ENCODE measurements at places on chromosomes 7 and 10. TPM values are rescaled to one million over a fixed set of nuclear protein-coding genes. Genes with fewer than 3 reads are reported as not detected.
A peak's percentile ranks its signal among the peaks of the same experiment; 100 is the strongest.

DNA sequence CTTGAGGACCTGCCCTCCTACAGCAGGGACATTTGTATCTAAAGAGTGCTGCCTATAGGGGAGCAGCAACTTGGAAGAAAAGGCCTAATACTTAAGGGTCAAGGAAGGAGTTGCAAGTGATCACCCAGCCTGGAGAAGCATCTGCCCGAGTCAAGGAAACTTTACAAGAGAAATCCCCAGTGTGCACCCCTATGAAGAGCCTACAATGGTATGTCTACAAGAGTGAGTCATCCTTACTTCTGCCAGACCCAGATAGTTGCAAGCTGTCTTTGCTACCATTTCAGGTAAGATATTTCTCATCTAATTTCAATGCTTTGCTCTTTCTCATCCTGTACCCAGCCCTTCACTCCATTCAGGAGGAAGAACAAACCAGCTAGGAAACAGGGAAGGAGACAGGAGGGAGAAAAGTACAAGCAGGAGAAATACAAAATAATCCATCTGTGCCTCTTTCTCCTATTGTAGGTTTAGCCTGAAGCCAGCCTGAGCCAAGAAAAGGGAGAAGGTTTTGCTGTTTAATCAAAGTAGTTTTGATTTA is 34.4 kb upstream of the AGR3 start:
- H3K4me1 ChIP-seq: peaks cover 2% of the 10 kb centered on the region
- no peaks in the 10 kb centered on the region for H3K36me3 ChIP-seq
- no peak overlapping the region for H3K27ac ChIP-seq

Gene CALD1
- 223 TPM for total RNA-seq

DNA sequence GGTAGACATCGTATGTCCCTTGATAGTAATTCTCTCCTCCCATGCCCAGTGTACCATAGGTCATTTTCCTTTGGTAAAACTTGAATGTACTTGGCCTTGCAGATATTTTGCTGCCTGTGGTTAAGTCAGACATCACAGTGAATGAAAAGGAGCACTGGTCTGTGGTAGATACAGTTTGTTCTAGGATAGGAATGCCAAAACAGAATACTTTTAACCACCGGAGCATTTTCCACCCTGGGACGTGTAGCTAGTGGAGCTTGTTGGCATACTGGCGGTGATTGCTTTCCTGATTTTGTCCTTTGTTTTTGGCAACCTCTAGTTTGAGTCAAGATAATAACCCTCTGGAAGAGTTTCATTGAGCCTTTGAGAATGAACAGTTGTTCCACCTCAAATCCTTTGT is 92.0 kb upstream of the BMPER start:
- peaks cover 3% of the 10 kb centered on the region for H3K4me1 ChIP-seq
- no peak overlapping the region for H3K4me3 ChIP-seq
- no peak overlapping the region for H3K27ac ChIP-seq

- no peaks in the 10 kb centered on the region for H3K27me3 ChIP-seq
- no peaks in the 10 kb centered on the region for H3K36me3 ChIP-seq
- DNase-seq: no peak
- no peak overlapping the region for H3K27ac ChIP-seq
Measured at GRCh38 chr7:34042406-34042805, 137.1 kb downstream of the BMPER start.

GRCh38 chr10:132001238-132001972 is 19.7 kb upstream of the BNIP3 start:
- peak overlapping the region; percentile 4 for H3K27ac ChIP-seq
- H3K4me1 ChIP-seq: peaks cover 21% of the 10 kb centered on the region
- H3K36me3 ChIP-seq: no peaks in the 10 kb centered on the region
- H3K27me3 ChIP-seq: no peaks in the 10 kb centered on the region
- DNase-seq: peak; percentile 83

Gene FANK1
- total RNA-seq: 10.9 TPM

Gene NCF1
- total RNA-seq: 0.67 TPM

- no peaks in the 10 kb centered on the region for H3K27me3 ChIP-seq
- H3K27ac ChIP-seq: no peak overlapping the region
- no peak overlapping the region for H3K4me3 ChIP-seq
- peaks cover 8% of the 10 kb centered on the region for H3K4me1 ChIP-seq
- DNase-seq: no peak
Measured at GRCh38 chr7:135644154-135644553, 18.2 kb upstream of the STMP1 start.

Gene TFR2
- total RNA-seq: not detected

Gene CASTOR2
- total RNA-seq: 9.9 TPM

Gene HOXA7
- 2.1 TPM for total RNA-seq

GRCh38 chr7:28858895-28859294 is 99.2 kb downstream of the TRIL start:
- peaks cover 2% of the 10 kb centered on the region for H3K27me3 ChIP-seq
- H3K36me3 ChIP-seq: no peaks in the 10 kb centered on the region
- H3K4me3 ChIP-seq: no peak overlapping the region
- no peak for DNase-seq

Gene POMZP3
- 4.8 TPM for total RNA-seq

Gene LRRN3
- 9.3 TPM for total RNA-seq

Gene PGAM2
- 2.2 TPM for total RNA-seq

- H3K4me1 ChIP-seq: peaks cover 43% of the 10 kb centered on the region
- H3K27ac ChIP-seq: peak overlapping the region; percentile 99
- peaks cover 12% of the 10 kb centered on the region for H3K36me3 ChIP-seq
- no peaks in the 10 kb centered on the region for H3K27me3 ChIP-seq
- no peak overlapping the region for H3K4me3 ChIP-seq
Measured at GRCh38 chr10:72276013-72276387, 2.3 kb downstream of the DDIT4 start.

DNA sequence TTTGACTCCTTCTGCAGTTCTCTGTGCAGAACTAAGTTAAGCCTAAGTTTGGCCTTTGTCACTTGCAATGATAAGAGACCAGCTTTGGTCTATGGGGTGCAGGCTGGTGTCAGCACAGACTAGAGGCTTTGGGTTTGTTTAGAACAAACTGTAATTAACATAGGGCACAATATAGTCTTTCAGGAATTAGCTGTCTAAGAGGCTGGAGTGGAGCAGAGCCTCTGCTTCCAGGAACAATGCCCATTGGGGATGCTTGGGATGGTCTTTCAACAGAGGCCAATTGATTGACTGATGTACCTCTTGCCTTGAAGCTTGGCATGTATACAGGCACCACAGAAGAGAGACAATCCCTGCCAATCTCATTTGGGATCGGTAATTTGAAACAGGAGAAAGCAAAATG is 4.7 kb downstream of the SUFU start:
- H3K36me3 ChIP-seq: peaks cover 4% of the 10 kb centered on the region
- no peaks in the 10 kb centered on the region for H3K27me3 ChIP-seq
- DNase-seq: no peak
- H3K4me1 ChIP-seq: peaks cover 20% of the 10 kb centered on the region
- H3K27ac ChIP-seq: no peak overlapping the region

DNA sequence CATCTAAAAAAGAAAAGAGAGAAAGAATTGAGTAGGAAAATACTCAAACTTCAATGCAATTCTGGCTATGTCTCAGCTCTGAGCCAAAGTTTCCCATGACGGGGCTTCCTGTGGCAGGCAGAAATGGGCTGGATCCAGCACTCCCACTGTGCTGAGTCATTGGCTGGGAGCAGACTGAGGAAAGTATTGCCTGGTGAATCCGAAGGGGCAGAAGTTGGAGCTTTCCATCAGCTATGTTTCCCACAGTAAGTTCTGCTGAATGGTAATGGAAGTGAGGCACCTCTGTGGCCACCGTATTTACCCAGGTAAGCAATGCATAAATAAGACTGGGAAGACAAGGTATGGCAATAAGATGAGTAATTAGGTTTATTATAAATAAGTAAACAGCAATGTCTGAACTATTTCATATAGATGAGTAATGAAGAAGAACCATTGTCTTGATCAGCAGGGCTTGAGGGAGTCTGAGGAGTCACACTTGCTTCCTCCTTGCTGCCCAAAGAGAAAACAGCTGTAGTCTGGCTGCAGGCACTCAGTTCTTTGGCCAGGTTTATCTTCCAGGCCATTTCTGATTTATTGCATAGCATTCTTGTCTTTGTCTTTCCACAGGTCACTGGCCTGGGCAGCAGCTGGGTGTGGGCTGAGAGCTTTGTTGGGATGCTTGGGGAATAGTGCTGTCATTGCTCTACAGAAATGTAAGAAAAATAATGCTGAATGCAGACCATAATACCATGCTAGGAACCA is 255.3 kb downstream of the DNAJB9 start:
- H3K27ac ChIP-seq: no peak overlapping the region
- DNase-seq: no peak
- H3K4me3 ChIP-seq: no peak overlapping the region
- no peaks in the 10 kb centered on the region for H3K27me3 ChIP-seq
- no peaks in the 10 kb centered on the region for H3K36me3 ChIP-seq

DNA sequence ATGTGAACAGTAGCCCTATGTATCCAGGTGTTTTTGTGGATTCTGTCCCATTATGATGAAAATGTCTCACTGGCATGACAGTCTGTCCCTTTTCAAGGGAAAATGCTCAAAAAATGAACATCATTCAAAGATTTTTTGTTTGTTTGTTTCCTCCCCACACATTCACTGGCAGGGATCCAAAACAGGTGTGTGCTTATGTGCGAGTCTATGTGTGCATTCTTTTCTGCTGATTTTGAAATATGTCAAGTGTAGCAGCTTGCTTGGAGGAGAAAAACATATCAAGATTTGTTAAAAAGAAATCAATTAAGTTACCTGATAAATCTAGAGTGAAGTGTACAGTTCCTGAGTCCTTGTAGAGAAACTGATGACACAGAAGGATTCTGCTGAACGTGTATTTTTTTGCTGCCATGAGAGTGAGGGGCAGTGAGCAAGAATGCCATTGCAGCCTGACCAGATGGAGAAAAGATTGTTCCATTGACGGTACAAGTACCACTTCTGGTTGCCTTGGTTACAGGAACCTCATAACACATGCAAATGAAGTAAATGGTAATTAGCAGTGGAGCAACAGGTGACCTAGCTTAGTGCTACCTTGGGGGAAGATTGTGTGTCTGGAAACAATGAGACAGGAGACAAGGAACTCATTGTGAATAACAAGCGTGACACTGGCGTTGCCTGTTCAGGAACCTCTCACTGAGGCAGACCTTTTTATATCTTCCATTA is 277.4 kb upstream of the PHYHIPL start:
- no peaks in the 10 kb centered on the region for H3K4me1 ChIP-seq
- no peak overlapping the region for H3K27ac ChIP-seq
- no peaks in the 10 kb centered on the region for H3K27me3 ChIP-seq
- DNase-seq: peak; percentile 22

DNA sequence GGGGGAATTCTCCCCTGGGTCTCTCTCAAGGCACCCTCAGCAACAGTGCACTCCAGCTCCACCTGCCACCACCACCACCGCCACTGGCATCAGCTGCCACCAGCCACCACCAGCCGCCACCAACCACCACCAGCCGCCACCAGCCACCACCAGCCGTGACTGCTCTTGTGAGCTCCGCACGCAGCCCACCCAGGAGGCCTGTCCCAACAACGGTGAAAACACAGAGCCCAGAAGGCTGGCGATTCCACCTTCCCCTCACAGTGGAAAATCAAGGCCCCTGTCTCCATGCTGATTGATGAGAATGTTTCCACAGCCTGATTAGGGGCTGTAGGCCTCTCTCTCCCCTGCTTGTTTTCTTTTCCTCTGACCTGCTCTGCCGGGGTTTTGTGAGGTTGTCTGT is 41.1 kb downstream of the COBL start:
- no peak overlapping the region for H3K4me3 ChIP-seq
- H3K4me1 ChIP-seq: peaks cover 11% of the 10 kb centered on the region
- no peaks in the 10 kb centered on the region for H3K36me3 ChIP-seq
- no peaks in the 10 kb centered on the region for H3K27me3 ChIP-seq
- DNase-seq: no peak
- H3K27ac ChIP-seq: no peak overlapping the region

DNA sequence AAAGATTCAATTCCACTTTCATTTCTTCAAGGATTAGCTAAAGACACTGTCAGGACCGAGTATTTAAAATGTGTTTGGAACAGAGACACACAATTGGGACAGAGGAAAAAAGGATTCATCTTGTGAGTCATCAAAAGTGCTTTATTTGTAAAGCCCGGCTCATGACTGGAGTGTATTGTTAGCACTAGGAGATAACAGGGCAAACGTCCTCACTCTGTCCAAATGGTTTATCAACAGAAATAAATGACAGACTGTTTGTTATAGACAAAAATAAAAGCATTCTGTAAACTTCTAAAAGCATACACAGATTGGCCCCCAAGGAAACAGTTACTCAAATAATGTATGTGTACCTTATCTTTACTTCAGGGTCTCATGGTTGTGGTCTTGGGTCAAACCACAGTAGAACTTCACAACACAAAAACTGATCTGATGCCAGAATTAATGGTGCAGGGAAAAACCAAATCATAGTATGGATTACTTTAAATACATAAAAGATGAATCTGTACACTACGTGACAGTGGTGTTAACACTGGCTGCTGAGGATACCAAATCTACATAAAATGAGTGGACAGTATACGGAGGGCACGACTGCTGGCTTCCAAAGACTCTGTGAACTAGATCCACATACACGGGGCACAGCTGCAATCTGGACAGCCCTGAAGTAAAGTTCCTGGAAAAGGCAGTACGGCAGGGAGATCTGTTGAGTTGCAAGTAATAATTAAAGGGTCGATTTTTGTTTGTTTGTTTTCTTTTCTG is 179.4 kb downstream of the PIP4K2A start:
- H3K36me3 ChIP-seq: peaks cover 10% of the 10 kb centered on the region
- DNase-seq: no peak
- no peaks in the 10 kb centered on the region for H3K27me3 ChIP-seq
- no peak overlapping the region for H3K4me3 ChIP-seq
- H3K27ac ChIP-seq: no peak overlapping the region

Gene NACAD
- total RNA-seq: 1.2 TPM

GRCh38 chr10:131571865-131572264 is 260.3 kb upstream of the TCERG1L start:
- no peaks in the 10 kb centered on the region for H3K36me3 ChIP-seq
- no peaks in the 10 kb centered on the region for H3K4me1 ChIP-seq
- no peak overlapping the region for H3K4me3 ChIP-seq
- no peaks in the 10 kb centered on the region for H3K27me3 ChIP-seq
- no peak for DNase-seq
- H3K27ac ChIP-seq: no peak overlapping the region

- no peak overlapping the region for H3K4me3 ChIP-seq
- H3K36me3 ChIP-seq: peaks cover 43% of the 10 kb centered on the region
- H3K27ac ChIP-seq: no peak overlapping the region
- H3K4me1 ChIP-seq: peaks cover 3% of the 10 kb centered on the region
Measured at GRCh38 chr7:56062382-56062781, 1.7 kb upstream of the SUMF2 start.

- no peak overlapping the region for H3K27ac ChIP-seq
- H3K4me3 ChIP-seq: no peak overlapping the region
- H3K27me3 ChIP-seq: no peaks in the 10 kb centered on the region
- no peaks in the 10 kb centered on the region for H3K36me3 ChIP-seq
- peaks cover 15% of the 10 kb centered on the region for H3K4me1 ChIP-seq
Measured at GRCh38 chr7:152076324-152076821, 50.9 kb downstream of the GALNT11 start.

Gene FGL2
- total RNA-seq: 66.5 TPM

Gene CLDN15
- 5.1 TPM for total RNA-seq

Gene GHITM
- total RNA-seq: 208 TPM

Gene ZRANB1
- total RNA-seq: 37.5 TPM

Measured in thyroid gland (tissue), 4 donors.